NCI-H748 treated with DMSO at 0.1 percent for 48 hours (cell line): ENCODE measurements at places on chromosomes 1 and 21.

GRCh38 chr1:21550097-21550496 is 40.9 kb downstream of the ALPL start:
- DNase-seq = no peak

DNA sequence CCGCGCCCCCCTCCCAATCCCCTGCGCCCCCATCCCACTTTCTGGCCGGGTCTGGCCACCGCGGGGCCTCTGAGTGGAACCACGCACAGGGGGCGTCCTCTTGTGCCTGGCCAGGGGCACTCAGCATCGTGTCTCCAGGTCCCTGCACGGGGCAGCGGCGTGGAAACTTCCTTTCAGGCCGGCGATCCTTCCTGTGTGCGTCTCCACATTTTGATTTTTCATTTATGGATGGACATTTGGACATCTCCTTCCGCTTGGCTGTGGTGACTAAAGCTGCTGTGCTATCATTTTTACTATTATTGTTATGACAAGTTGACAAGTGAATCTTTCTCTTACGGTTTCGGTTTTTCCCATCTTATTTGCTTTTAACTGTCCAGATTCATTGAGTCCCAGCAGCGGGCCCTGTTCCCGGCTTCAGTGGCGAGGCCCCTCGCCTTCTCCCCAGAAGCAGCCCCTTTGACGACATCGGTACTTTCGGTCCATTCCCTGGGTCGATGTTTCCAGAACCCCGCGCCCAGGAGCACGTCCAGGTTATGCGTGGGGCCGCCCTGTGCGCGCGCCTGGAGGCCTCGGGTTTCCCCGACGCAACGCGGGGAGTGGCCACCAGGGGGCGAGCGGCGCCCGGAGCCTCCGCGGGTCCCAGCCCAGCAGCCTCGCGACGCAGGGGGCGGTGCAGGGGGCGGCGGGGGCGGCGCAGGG is 12.4 kb upstream of the SLC19A1 start:
- DNase-seq = peak; percentile 25

- DNase-seq = no peak
Observed at GRCh38 chr21:14513804-14514203, 32.3 kb downstream of the SAMSN1 start.

- DNase-seq = no peak
Observed at GRCh38 chr1:114558544-114558943, 22.9 kb downstream of the BCAS2 start.

DNA sequence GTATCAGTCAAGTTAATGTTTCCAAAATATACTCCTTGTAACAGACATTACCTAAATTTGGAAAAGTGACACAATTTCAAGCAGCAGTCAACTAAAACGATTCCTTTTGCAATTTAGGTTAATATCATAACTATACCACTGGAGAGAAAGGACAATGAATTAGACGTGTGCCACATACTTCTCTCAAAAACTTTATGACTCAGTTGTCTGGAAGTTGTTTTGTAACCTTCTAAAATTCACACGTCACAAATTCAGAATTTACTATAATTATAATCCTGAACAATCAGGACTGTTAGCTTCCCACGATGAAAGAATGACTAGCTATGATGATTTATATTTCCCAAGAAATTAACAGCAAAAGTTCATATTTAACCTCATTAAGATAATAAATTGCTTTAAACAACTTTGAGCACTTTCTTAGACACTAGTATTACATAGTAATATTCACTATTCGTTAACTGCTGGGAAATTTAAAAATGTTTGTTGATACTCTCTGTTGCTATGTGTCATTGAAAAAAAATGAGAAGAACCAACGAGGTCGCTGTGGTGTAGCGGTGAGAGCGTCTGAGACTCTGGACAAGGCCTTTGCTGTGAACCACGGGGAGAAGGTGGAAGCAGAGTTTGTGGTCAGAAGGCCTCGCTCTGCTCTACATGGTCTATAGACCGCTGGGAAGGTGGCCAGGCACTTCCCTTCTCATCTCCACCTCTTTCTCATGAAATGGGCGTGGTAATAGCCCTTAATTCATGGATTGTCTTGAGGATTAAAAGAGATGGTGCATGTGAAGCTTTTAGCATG is 27.9 kb upstream of the BATF3 start:
- no peak for DNase-seq

DNA sequence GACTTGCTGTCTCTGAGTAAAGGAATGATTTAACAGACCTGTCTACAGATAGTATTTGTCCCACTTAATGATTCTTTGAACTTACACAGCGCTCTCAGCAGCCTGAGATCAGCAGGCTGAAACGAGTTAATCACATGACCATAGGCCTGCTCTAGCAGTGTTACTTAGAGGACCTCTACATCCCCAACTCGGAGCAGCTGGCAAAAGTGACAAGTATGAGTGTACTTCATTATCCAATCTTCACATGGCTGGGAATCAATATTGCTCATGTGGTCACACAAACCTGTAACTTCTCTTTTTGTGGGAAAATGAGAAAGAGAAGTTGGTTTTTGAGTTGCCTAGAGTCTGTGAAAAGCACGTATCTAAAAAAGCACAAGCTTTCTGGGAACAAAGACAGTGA is 11.4 kb upstream of the ATP13A2 start:
- DNase-seq = no peak

- DNase-seq = no peak
Observed at GRCh38 chr1:118136187-118136941, 48.7 kb downstream of the SPAG17 start.

GRCh38 chr1:1183833-1184775 is 10.4 kb downstream of the TTLL10 start:
- DNase-seq = no peak

DNA sequence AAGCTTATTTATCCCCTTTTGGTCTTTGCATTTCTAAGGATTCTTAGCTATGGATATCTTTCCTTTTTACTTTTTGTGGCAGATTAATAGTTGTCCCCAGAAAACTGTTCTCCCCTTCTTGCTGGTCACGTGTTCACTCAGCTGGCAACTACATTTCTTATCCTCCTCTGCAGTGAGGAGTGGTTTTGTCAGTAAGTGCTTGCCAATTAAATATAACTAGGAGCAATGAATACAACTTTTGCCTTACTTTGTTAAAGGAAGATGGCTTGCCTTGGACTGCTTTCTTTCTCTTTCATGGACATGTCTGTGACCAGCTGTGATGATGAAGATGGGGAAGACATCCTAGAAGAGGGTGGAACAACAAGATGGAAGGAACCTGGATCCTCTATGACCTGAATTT is 15.6 kb upstream of the ALG14 start:
- DNase-seq = no peak

GRCh38 chr1:201095581-201095980 is 16.6 kb downstream of the CACNA1S start:
- no peak for DNase-seq

DNA sequence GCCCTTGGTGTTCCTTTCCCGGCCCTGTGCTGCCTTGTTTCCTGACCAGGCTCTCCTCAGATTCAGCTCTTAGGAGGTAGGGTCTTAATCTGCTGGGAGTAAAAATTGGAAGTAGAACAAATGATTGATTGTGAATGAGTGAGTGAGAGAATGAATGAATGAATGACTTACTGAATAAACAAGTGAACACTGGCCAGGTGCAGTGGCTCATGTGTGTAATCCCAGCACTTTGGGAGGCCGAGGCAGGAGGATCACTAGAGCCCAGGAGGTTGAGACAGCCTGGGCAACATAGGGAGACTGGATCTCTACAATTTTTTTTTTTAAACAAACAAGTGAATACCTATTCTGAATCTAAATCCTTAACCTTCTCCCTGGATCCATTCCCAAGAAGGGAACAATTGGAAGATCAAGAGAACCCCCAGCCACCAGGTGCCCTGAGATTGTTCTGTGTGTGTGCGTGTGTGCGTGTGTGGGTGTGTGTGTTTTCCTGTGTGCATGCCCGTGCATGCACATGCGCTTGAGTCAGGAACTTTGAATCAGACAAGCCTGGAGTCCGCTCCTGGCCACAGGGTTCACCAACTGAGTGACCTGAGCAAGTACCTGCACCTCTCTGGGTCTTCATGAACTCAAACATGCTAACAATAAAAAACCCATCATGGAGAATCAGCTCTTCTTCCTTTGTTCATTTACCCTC is 24.3 kb upstream of the CITED4 start:
- DNase-seq = no peak

DNA sequence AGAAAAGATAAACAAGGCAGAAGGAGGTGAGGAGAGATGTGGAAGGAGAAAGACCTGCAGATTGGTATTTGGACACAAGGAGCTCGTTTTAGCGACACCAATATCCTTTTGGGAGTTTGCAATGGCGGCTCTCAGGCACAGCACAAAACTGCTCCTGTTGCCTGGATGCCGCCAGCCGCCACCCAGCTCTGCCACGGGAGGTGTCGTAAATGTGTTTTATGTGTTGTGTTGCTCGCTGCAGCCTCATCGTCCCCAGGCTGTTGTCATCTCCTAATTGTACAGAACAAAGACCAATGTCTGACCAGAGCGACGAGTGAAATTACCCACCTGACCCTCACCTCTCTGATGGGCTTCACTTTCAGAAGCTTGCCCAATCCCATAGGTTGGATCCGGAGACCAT is 96.6 kb upstream of the ZNF281 start:
- peak; percentile 32 for DNase-seq

GRCh38 chr1:60149251-60149650 is 75.7 kb upstream of the C1orf87 start:
- no peak for DNase-seq

DNA sequence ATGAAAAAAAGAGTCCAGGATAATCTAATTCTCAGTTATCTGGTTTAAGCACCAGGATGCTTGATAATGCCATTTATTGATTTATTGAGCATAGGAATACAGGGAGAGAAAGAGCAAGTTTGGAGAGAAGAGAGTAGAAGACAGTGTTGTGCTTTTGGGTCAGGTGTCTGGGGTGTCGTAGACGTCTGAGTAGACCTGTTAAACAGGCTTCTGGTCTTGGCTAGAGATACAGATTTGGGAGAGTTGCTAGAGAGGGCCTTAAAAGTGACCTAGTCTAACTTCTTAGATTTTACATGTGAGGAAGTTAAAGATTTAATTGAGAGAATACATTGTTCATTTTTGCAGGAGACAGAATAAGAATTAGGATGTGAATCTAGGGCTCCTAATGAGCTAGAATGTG is 34.3 kb downstream of the CNST start:
- no peak for DNase-seq

DNA sequence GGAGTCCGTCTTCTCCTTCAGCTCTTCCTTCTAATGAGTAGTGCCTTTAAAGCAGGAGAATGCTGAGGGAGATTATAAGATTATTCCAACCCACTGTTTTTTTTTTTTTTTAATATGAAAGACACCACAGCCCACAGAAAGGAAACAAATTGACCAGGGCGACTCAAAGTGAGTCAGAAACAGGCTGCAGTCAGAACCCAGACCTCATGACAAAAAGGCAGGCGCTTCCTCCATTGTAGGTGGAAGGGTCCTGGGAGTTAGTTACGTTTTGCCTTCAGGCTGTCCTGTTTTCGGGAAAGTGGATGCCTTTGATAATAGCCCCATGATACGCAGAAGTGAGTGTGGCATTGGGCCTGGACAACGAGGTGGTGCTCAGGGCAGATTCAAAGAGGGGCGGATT is 21.0 kb downstream of the PLXNA2 start:
- DNase-seq = no peak

DNA sequence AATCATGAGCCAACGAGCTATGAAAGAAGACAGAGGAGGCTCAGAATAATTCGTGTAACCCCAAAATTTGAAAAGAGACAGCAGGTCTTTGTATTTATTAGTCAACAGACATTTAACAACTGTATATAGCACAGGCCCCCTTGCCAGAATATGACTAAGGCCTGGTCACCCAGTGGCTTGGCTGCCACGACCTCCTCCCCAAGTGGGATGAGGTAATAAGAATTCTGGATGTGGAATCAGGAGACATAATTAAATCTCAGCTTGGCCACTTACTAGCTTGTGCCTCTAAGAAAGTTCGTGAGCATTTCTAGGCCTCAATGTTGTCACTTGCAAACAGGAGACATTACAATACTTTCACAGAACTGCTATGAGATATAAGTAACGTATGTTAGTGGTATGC is 134.2 kb upstream of the TNFSF4 start:
- DNase-seq = no peak

GRCh38 chr1:241253471-241253870 is 103.5 kb downstream of the RGS7 start:
- DNase-seq = peak; percentile 23

GRCh38 chr1:24438423-24438901 is 22.9 kb downstream of the NIPAL3 start:
- no peak for DNase-seq

DNA sequence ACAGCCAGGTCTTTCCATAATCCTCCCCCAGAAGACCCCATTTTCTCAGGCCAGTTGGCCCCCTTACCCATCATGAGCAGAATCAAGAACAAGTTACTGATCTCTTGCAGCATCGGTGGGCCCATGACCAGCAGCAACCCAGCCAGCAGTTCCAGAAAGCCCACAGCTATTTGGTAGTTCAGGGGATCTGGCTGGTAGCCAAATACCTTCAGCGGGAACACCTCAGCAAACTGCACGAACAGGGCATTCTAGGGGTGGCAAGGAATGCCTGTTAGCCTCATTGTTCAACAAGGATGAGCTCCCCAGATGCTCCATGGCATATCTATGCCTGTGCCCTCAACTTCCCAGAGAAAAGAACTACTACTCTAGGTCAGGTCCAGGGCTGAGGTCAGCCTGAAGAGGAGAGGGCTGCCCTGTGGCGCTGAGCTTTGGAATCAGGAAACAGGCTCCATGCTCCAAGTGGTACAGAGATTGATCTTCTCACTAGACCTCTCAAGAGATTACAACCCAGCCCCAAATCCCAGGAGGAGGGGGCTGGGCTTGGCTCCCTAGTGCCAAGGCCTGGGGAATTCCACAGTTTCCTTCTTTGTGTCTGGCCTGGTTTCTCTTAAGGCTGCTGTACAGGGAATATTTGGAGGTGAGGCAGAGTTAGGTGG is 1.3 kb downstream of the TMEM35B start:
- DNase-seq = no peak

- DNase-seq = no peak
Observed at GRCh38 chr1:236150311-236150955, 8.1 kb downstream of the GPR137B start.

GRCh38 chr1:9993561-9994075 is 3.4 kb upstream of the RBP7 start:
- no peak for DNase-seq

GRCh38 chr1:67846538-67846937 is 13.3 kb upstream of the GNG12 start:
- DNase-seq = no peak

DNA sequence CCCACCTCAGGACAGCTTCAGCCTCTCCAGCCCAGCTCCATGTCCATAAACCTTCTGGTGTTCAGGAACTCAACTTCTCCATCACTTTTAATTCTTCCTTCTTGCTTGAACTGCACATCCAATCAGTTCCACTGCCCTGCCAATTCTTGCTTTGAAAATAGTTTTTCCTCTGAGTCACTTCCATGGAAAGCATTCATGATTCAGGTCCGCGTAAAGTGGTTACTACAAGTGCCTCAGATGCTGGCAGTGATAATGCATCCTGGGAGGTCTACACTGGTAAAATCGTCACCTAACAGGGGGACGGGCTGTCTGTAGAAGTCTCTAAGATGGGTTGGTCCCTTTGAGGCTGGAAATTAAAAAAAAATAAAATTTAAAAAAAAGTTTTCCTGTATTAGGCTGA is 25.9 kb upstream of the RCAN1 start:
- no peak for DNase-seq

GRCh38 chr1:74716822-74717221 is 16.0 kb downstream of the CRYZ start:
- no peak for DNase-seq
